NCI-H1436 (cell line): ENCODE measurements at places on chromosomes 7 and 10.
A peak's percentile ranks its signal among the peaks of the same experiment; 100 is the strongest.

DNA sequence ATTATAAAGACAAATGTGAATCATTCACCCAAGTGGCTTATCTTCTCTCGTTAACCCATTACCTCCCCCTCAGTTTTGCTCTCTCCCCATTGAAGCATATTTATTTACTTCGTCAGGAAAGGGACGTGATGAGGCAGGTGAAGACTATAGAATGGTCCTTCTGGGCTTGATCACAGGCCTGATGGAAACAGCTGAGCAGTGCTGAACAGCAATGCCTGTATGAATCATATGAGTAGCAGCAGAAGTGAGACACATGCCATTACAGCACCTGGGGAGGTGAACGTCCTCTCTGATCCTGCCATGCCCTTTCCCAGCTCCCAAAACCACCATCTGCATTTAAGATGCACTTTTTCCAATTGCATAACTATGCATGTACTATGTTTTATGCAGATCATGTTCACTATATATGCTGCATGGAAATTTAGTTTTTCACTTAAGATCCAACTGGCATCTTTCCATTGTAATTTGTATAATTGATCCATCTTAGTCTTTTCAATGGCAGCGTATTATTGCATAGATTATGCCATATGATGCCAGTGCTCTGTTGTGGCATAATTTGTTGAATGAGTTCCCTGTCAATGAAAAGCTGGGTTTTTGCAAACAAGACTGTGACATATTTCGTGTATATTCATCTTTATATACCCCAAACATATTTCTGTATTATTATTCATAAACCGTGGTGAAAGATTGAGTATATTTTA, 105.3 kb downstream of the CXCL12 start:
- DNase-seq: no peak

DNA sequence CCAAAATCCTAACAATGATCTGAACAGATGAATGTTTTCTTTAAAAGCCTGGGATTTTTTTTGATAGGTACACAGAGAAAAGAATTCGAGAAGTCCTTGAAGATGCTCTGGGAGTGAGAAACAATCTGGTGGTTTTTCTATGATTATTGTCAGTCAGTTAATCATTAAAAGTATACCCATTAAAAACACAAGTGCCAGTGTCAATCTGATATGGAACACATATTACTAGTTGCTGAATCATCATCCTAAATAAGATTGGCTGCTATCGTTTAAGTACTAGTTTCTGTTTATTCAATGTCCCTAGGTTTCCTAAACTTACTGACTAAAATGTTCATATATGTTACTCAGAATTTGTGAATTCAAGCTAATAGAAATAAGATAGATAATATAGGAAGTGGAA, 16.1 kb downstream of the COL28A1 start:
- DNase-seq: no peak

DNA sequence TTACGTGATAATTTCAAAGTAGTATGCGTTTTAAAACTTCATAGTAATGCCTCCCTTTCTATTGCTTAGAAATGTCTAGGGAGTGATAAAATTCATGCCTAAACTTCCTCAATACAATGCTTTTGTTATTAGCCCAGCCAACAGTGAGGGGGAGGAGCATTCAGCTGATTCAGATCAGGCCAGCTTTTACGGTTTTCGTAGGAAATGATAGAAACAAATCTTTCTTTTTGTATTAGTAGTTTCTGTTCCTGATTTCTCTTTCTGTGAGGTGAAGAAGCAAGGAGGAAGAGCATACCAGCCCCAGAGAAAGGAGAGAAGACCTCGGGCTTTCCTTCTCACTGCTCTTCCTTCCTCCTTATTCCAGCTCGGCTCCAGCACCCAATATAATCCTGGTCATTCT, 35.2 kb upstream of the ITPRID1 start:
- DNase-seq: no peak

GRCh38 chr10:50379616-50380015, 128.3 kb upstream of the ASAH2 start:
- no peak for DNase-seq

DNA sequence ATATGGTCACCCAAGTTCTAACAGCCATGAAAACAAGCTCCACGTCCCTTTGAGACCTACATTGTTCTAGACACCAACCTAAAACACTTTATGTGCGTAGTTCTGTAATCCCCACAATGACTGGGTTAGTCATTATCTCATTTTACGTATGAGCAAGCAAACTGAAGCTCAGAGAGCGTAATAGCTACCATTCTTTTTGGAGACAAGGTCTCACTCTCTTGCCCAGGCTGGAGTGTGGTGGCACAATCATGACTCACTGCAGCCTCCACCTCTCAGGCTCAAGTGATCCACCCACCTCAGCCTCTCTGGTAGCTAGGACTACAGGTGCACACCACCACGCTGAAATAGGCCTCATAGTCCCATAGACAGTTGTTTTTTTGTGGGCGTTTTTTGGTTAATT, 10.5 kb downstream of the DAGLB start:
- DNase-seq: no peak

GRCh38 chr7:150849204-150849775, 3.0 kb upstream of the AOC1 start:
- DNase-seq: no peak

GRCh38 chr10:37976091-37976879, at the start of gene ZNF25:
ZNF25 (minus strand) TSS chr10:37976647; CDS start chr10:37971722, 4,925 bp downstream.
- DNase-seq: peak; percentile 100

DNA sequence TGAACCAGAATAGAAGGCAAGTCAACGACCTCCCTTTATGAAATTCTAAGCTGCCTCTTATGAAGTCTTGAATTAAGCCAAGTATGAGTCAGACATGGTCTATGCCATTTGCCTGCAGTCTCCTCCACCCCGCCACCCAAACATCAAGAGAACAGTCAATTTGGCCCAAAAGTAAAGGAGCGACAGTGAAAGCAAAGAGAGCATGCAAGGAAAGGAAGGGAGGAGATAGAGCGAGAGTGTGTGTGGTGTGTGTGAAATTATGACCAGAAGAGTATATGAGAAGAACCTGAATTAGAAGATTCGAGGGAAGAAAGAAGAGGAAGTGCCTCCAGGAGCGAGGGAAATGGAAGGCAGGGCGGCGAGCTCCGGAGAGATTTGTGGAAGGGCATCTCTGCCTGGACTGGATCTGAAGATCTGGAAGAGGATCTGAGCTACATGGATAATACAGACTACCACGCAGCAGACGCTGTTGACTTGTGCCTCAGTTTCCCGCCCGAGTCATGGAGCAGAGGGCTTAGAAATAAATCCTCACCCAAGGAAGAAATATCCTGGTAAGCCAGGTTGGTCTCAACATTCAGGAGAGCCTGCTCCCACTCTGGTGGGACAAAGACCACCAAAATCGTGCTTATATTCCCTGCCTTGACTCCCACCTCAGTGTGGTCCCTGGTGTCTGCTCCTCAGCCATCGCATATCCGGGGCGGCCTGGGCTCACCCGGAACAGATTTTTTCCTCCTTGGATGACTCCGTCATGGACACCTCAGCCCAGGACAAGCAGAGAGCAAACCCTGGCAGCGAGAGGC, 459 bp downstream of the ZDHHC6 start:
- DNase-seq: no peak

- no peak for DNase-seq
Measured at GRCh38 chr7:36650320-36650719, 74.0 kb downstream of the AOAH start.
